ENCODE measurements at places on chromosomes 2 and 18.

DNA sequence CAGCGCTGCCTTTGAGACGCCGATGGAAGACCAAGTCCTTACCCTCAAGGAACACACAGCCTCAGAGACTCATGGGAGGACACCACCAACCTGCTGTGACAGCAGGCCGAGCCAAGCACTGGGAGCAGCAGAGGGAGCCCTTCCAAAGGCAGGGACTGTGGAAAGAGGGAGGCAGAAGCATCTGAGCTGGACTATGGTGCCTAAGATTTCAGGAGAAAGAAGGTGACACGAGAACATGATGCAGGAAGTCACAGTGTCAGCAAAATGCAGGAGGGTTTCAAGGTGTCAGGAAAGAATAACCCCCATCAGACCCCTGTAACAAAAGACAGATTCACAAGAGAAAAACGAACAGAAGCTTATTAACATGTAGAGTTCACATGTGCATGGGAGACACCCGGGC is 24.2 kb upstream of the COX7A2L start:
- no peak for DNase-seq

DNA sequence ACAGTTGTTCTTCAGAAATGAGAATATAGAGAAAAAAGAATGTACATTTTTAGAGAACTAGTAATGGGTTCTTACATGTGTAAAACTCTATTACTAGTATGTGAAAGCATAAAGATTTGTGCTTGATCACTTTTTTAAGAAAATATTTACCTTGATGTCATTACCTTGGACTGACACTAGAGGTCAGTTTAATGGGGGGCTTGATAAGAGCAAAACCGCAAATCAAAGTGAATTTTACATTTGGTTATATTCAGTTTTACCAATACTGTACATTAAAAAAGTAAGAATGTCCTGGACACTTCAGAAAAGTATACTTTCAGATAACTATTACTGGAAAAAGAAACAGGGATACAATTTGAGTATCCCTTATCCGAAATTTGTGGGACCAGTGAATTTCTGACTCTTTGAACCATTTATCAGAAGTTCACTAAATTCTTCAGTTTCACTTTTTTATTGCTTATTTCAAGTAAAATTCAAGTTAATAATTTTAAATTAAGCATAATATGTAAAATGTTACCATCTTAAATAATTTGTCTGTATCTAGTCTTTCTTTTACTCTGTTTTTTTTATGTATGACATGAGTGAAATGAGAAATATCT is 1149.5 kb downstream of the DSC3 start:
- DNase-seq = no peak

DNA sequence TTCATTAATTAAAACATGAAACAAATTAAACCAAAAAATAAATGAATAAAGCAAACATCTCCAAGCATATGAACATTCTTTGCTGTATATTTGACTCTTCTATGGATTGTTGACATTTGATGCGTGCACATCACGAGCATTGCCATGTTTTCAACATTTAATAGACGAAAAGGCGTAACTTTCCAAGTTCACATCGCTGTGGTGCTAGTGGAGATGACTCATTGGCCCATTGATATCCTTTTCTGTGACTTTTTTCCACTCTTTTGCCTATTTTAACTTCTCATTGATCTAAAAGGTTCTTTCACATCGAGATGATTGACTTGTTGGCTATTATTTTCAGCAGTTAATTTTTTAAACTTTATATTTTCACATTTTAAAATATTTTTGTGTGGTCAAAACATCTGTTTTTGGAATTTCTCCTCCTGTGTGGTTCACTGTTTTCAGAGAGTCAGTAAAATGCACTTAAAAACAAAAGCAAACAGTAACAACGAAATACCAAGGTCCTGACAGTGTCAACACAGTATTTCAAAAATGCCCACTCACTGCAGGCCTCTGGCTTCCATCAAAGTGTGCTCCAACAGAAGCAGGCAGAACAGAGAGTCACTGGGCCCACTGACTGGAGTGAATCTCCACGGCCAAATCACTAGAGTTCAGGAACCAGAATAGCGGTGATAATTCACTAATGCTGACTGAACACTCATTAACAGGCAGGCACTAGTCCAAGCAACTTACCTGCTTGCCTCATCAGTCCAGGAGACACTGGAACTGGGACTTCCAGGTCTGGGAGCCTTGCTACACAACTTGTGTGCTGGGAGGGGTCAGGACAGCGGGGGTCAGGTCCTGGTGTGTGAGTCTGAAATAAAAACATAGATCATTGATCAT is 372.2 kb upstream of the SMIM21 start:
- DNase-seq = no peak

DNA sequence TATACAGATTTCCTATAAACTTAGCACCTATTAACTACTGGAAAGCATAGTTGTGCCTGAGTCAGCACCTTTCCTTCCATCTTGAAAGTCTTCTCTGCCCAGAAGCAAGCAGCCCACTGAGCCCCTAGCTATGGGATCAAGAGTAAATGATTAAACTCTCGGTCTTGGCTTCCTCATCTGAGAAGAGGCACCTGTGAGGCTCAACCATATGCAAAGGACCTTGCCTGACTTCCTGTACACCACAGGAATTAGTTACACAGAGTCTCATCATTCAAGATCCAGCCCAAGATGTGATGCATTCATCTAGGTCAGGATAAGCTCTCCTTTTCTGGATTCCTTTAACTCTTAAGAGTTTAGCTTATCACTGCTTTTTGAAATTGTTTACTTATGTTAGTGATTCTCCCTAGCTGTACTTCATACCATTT is 96.0 kb downstream of the CDH2 start:
- no peak for DNase-seq

GRCh38 chr2:174180726-174181236 is 67.6 kb downstream of the OLA1 start:
- no peak for DNase-seq

DNA sequence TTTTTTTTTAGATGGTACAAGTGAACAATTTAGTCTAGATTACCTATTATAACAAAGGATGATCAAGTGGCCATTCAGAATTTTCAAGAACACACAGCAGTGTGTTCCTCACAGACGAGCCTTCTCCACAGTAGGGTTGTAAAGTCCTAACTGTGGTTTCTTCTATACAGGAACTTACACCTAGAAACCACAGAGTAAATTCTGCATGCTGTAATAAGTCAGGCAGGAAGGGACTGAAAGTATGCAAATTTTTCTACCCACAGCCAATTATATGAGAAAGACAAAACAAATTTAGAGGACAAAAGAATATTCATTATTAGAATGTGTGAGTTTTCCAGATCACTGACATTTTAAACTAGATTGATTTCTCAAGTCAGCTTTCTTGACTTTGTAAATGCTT is 99.5 kb downstream of the RBMS1 start:
- DNase-seq = no peak

DNA sequence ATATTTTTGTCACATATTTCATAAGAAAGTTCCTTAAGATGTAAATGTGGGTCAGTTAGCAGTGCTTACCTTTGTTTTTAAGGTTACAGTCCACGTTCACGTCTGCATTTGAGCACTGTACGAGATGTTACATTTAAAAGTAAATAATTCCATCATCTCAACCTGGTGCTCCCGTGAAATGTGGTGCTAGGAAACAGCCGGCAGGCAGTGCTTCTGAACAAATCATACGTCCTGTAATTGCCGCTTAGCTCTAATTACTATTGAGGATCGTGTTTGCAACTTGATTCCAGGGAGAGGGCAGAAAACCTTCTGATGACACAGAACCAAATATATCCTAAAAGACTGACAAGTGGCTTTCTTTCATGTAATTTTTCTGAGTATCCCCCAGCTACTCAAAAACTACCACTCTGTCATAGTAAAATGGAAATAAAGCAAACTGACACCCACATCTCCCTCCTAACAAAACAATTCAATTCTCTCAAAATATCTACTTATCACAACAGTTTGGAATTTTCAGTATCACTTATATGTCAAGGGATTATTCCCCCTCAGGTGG is 297.8 kb upstream of the SESTD1 start:
- DNase-seq = no peak

GRCh38 chr2:62141142-62141740 is 54.7 kb upstream of the B3GNT2 start:
- no peak for DNase-seq

- no peak for DNase-seq
These were observed 575 bp downstream of the TMEM150A start for GRCh38 chr2:85601771-85602475.
